ENCODE measurements at places on chromosomes 4 and X.

- no peak for DNase-seq
Observed at GRCh38 chrX:16491461-16491860, 158.5 kb upstream of the S100G start.

- no peak for DNase-seq
Observed at GRCh38 chr4:174058846-174059245, 224.6 kb downstream of the FBXO8 start.

- DNase-seq, result no peak
Observed at GRCh38 chr4:53174823-53175222, 191.0 kb downstream of the SCFD2 start.

DNA sequence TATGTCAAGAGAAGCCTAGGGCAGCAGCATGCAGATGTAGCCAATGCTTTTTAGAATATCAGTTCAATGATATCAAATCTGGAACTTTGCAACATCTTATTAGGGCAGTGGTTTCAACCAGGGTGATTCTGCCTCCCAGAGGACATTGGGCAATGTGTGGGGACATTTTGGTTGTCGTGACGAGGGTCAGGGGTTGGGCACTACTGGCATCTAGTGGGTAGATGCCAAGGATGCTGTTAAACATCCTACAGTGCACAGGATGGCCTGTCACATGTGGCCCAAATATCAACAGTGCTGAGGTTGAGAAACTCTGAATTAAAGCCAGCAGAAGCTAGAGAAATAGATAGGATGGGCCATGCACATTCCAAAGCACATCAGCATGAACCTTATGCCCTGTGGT is 152.3 kb downstream of the AMELX start:
- DNase-seq, result no peak

DNA sequence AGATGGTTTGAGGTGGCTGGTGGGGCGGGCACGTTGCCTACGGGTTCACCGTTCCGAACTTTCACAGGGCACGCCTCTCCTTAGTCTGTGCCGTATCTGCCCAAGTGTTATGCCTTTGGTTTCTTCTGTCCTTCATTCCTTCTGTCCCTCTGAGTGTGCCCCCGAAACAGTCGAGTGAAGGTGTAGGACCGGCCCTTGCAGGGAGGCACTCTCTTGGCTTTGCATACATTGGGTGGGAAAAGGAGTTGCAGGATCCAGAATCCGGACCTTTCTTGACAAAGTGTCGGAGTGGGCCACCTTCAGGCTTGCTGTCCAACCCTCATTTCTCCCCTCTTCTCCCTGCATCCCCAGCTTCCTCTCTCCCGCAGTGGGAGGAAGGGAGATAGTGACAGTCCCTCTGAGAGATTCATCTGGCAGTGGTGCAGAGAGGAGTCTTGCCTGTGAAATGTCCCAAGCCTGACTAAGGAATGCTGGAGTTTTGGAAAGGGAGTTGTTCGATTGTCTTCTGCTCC is 569 bp downstream of the ARFIP1 start:
- DNase-seq, result no peak

GRCh38 chr4:119489305-119489704 is 139.3 kb downstream of the PDE5A start:
- DNase-seq, result no peak

- DNase-seq, result no peak
Observed at GRCh38 chrX:109856974-109857373, 123.9 kb upstream of the ACSL4 start.

GRCh38 chr4:185868983-185869382 is 57.0 kb upstream of the SORBS2 start:
- no peak for DNase-seq

DNA sequence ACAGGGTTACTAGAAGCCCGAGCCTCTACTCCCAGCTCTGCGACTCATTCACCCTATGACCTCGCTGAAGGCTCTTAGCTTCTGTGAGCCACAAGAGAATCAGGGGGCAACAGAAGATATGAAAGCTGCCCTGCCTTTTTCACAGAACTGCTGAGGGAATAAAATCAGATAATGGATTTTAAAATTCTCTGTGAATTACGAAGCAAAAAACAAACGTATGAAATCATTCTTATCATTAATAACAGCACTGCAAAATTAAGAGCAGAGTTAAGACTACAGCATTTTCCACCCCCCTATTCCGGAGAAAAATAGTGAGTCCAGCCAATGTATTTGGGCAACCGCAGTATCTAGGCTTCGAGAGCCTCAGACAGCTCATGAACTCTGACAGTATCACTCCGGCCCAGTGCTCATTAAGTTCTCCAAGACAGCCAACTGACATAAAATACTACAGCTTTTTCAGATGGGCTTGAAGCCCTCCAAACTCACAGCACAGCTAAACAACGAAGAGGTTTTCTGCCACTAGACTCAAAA is 33.4 kb downstream of the AFAP1 start:
- no peak for DNase-seq

DNA sequence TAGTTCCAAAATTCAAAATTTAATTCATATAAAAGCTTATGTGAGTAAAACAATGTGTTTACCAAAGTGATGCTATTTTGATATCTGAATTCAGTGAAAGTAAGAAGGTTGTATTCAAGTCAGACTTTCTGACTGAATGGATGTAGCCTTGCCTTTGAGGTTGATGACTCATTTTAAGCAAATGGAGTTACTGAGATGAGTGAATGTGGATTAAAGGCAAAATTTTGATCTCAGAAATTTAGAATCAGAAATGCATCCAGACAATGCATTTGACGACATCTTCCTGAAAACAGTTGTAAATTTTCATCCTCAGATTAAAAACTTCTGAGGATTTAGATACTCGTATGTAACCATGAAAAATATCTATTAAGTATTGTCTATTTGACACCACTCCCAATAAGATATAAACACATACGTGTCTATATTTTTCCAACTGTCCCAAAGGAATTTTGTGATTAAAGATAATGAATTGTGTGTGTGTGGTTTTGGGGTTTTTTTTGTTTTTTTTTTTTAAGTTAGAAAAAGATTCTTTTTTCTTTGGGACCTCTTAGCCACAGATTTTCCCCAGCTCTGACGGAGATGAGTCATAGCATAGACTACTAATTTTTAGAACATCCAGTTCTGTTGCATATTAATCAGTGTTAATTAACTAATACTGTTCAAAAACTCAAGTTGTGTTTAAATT is 34.4 kb downstream of the NFKB1 start:
- no peak for DNase-seq

DNA sequence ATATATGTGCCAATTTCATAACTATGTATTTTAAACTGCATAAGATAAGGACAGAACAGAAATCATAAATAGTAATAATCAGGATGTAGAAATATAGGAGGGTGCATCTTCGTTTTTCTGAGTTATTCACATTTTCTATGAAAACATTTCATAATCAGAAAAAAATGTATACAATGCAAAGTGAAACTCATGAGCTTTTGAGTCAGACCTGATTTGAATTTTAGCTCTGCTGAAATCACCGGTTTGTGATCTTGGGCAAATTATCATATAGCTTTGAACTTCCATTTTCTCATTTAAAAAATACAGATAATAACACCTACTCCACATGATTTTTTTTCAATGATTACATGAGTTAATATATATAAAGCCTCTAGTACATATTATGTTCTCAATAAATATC is 106.9 kb downstream of the KDR start:
- no peak for DNase-seq

DNA sequence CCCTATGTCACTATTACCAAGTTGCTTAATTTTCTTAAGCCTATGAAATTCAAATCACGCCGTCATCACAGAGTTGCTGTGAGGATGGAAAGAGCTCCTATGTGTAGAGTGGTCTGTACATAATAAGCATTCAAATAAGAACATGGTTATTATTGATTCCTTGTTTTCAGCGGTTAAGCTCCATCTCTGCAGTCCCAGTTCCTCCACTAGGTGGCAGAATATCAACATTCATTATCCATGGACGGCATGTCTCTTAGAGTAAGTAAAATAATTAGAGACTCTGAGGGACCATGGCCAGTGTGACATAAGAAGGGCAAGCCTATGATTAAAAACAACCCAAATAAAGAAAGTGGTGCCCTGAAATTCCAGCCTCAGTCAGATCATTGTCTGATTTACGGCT is 132.5 kb upstream of the NHS start:
- no peak for DNase-seq

All from posterior cingulate gyrus (tissue), 11 donors.